ENCODE measurements at places on chromosomes 1 and 21.
A peak's percentile ranks its signal among the peaks of the same experiment; 100 is the strongest.

DNA sequence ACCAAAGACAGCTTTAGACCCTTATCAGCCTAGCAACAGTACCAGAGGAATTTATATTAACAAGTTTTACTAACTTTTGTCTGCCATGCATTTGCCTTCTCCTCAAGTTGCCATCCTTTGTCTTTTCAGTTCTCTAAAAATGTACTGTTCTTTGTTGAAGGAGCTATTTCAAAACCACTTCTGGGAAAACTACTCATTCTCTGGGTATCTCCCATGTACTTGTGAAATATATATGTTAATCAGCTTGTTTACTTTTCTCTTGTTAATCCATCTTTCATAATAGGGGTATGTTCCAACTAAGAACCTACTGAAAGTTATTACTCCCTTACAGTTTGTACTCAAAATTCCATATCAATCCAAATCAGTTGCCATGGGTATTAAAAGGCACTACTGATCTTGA is 16.3 kb downstream of the DPYD start:
- no peak for DNase-seq

- DNase-seq, result peak; percentile 82
These were observed 18.7 kb downstream of the KIAA2013 start for GRCh38 chr1:11907275-11908094.

- no peak for DNase-seq
These were observed 333.8 kb downstream of the PTPRU start for GRCh38 chr1:29569971-29570634.

DNA sequence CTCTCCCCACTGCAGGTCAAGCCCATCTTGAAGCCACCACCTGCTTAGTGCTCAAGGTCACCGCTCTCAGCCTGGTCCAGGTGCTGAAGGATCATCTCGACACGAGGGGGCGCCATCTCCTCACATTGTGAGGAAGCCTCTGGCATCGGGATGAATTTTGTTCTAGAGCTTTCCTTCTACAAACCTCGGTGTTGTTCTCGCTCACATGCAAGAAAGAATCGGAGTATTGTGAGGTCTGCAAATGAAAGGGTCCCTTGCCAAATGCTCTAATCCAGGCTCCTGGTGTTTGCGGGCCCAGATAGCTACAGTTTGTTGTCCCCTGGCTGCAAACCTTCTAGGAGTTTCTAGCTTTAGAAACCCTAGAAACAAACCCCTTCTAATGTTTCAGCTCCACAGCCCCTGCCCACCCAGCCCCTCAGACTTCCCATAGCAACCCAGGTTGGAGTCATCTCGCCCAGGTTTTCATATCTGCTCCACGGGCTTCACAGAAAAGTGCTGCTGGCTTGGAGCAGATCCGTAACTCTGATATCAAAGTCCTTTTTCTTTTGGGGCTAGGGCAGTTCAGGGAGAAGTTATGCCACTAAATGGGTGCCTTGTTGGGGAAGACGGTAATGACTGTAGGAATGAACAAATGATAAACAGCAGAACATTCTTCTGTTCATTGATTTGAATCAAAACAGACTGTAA is 8.6 kb upstream of the ATP5PO start:
- DNase-seq, result peak; percentile 39

- no peak for DNase-seq
These were observed 7.0 kb downstream of the KCNAB2 start for GRCh38 chr1:6052543-6053205.

- no peak for DNase-seq
These were observed 78.7 kb downstream of the ATP1A1 start for GRCh38 chr1:116451702-116452101.

GRCh38 chr1:160646180-160646579 is 664 bp downstream of the SLAMF1 start:
- no peak for DNase-seq

GRCh38 chr1:82215853-82216175 is 415.1 kb downstream of the ADGRL2 start:
- no peak for DNase-seq

- no peak for DNase-seq
These were observed 10.4 kb downstream of the SLC30A10 start for GRCh38 chr1:219917851-219918466.

GRCh38 chr1:228149406-228150119 is at the start of gene GJC2:
GJC2 (plus strand) TSS chr1:228149930; CDS start chr1:228157759, 7,829 bp downstream.
- no peak for DNase-seq

- DNase-seq, result no peak
These were observed 42.7 kb downstream of the ZSCAN20 start for GRCh38 chr1:33515112-33515511.

DNA sequence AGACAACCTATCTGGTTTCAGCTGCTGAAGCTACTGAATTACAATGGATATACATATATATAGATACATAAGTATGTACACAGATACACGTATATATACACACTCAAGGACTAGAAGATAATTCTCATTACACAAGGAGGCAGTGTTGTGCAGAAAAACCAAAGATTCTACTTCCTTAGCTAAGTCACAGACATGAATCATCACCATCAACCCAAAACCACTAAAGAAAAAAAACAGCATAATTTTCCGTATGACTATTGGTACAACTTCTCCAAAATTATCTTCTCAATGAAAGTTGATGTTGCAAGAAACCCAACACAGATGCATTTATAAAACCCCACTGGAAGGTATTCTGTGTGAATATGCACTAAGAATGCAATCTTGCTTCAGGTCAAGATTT is 36.8 kb upstream of the RPF1 start:
- DNase-seq, result peak; percentile 58

- DNase-seq, result no peak
These were observed 41.5 kb upstream of the ATP1A1 start for GRCh38 chr1:116331523-116331922.

- DNase-seq, result no peak
These were observed 426.8 kb downstream of the SETD4 start for GRCh38 chr21:35633501-35633900.

DNA sequence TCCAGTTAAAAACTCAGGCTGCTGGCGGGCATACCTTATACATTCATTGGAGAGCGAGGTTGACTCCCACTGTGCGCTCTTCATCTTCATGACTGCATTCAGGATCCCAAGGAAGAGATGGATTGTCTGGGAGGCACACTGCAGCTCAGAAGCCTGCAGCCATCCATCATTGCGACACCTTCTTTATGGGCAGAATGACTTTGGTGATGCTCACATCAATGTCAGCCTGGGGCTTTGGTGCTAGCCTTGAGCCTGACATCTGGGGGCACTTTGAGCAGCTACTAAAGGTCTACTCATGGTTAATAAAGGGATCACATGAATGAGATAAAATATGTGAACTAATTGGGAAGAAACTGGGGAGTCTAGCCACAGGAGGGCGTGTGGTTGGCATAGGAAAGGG is 229.3 kb downstream of the PRDM2 start:
- no peak for DNase-seq

- no peak for DNase-seq
These were observed 17.0 kb downstream of the C1orf159 start for GRCh38 chr1:1098681-1099421.

- DNase-seq, result peak; percentile 73
These were observed 8.3 kb downstream of the SLC27A3 start for GRCh38 chr1:153783233-153784190.

- DNase-seq, result no peak
These were observed 42.9 kb downstream of the GRIK1 start for GRCh38 chr21:29896884-29897283.

DNA sequence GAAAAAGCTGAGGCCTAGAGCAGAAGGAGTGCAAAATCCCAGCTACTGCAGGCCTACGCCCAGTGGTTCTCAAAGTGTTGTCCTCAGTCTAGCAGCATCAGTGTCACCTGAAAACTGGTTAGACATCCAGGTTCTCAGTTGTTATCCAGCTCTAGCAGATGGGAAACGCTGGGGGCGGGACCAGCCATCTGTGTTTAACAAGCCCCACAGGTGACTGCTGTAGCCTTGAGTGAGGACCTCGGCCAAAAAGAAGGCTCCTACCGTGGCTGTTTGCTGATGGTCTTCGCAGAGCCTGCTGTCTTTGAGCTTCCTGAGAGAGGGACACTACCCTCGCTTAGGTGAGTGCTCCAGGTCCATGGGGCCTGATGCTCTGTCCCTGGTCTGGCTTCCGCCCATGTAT is 69.7 kb downstream of the LRRN2 start:
- no peak for DNase-seq

- DNase-seq, result no peak
These were observed 18.6 kb downstream of the MKNK1 start for GRCh38 chr1:46585312-46585938.
